ENCODE measurements at places on chromosomes 12 and 14.

GRCh38 chr12:94768398-94769046 lies 118.2 kb upstream of the TMCC3 start:
- DNase-seq, result no peak

- no peak for DNase-seq
These were observed 305.5 kb downstream of the AEBP2 start for GRCh38 chr12:19744705-19745218.

GRCh38 chr12:65093606-65094005 lies 27.5 kb downstream of the WIF1 start:
- DNase-seq, result no peak

DNA sequence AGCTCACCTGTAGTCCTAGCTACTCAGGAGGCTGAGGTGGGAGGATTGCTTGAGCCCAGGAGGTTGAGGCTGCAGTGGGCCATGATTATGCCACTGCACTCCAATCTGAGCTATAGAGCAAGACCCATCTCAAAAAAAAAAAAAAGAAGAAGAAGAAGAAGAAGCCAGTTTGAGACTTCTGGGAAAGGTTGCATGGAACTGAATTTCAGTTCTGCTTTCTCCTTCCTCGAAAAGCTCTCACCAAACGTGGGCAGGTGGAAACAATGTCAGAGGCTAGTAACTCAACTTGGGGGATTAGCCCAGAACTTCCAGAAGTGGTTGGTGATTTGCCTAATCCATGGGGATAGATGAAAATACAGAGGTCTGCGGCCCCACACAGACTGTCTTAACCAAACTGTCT lies 18.7 kb downstream of the FLVCR2 start:
- no peak for DNase-seq

DNA sequence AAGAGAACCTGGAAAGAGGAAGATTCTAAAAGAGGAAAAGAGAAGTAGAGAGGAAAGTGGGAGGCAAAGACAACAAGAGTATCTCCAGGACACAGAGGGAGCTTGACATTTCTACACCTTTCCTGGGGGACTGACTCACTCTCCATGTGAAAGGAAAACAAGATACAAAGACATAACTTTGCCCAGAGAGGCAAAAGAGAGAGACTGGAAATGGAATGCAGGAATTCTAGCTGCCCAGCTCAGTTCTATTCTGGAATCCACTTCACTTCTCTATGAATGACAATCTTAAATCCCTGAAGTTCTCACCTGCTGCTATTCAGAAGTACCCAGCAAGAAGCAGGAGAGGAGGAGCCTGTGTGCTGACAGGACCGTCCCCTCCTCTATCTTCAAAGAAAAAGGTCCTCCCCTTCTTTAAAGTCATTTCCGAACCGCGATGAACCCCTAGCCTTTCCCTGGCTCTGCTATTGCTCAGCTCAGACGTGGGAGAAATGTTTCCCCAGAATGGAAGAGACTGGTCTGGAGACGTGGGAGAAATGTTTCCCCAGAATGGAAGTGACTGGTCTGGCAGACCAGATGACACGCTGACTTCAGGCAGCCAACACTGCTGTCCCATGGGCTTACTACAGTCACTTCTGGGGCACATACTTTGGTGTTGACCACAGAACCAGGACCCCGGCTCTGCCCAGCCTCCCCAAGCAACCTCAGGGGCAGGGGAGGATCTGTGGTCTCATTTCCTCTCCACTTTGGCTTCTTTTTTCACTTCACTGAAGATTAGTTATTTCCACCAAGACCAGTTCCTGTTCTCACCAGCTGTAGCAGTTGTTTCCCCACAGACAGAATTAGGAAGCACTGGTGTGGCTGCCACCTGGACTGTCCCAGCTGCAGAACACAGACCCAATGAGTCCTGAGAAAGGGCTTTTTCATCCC lies 8.3 kb downstream of the FMNL3 start:
- no peak for DNase-seq

DNA sequence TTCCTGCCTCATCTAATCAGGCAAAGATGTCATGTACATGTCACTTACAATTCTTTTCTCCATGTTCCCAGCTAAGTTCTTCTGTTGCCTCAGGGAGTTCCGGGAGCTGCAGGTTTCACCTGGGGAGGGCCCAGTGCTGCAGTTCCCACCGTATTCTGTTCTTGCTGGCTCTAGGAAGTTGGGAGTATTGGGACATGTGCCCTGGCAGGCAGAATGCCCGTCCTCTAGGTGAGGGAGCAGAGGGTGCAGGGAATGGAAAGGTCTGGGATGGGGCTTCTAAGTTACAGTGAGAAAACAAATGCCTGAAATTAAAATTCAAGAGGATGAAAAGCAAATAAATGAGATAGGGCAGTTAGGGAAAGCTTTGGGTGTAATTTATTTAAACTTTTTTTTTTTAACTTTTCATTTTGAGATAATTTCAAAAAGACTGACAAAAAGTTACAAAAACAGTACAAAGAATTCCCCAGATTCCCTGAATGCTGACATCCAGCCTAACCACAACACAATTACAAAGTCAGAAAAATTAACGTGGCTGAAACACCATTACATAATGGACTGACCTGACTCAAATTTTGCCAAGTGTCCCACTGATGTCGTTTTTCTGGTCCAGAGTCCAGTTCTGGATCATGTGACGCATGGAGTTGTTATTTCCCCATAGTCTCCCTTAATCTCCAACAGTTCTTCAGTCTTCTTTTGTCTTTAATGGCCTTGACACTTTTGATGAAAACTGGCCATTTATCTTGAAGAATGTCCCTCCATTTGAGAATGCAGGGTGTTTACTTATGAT lies 187.2 kb upstream of the MYL2 start:
- DNase-seq, result no peak

DNA sequence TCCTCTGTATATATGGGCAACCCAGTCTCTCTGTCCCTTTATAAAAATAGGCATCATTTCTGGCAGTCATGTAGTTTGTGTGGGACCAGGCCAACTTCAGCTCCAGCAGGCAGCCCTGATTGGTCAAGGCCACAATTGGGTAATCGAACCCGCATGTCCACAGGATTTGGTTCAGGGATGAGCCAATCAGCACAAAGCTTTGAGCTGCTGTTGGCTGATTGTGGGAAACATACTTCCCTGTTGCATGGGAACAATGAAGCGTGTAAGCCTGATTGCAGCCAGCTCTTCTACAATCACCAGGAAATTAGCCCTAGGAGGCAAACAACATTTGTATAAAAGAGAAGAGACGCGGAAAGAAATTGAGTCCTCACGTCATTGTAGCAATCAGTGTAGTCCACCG lies 328.6 kb downstream of the PCNX1 start:
- peak; percentile 93 for DNase-seq

DNA sequence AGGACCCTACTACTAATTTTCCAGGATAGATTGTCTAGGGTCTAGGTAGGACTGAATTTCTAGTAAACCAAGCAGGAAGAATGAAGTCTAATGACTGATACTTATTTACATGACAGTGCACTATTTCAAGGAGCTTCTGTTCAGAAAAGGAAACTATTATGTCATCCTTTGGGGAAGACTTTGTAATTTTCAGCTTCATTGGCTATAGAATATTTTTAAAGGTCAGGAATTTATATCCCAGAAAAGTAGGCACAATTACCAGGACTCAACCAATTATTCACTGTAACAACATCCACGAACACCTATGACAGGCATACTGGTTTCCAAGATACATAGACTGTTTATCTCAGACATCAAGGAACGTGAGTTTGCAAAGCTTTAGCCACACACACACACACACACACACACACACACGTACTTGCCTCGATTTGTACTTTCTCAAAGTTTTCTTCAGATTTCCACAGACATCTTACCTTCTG lies 23.2 kb downstream of the OR6S1 start:
- no peak for DNase-seq

DNA sequence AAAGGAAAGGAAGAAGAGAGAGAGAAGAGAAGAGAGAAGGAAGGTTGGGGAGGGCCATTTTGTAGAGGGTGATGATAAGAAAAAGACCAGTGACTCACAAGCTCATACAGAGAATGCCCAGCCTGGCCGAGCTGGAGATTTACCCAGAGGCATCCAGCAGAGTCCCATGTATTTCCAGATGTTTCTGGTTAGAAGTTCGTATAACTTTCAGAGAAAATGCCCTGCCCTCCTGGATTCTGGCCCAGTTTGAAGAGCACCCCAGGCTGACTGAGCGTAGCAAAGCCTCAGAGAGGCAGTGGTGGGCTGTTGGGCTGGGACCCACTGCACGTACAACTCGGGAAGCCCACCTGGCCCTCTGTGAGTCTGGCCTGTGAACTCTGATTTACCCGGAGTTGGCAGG lies 221.8 kb downstream of the SLC41A2 start:
- peak; percentile 78 for DNase-seq

- no peak for DNase-seq
These were observed 11.6 kb downstream of the DEGS2 start for GRCh38 chr14:100147691-100148464.

DNA sequence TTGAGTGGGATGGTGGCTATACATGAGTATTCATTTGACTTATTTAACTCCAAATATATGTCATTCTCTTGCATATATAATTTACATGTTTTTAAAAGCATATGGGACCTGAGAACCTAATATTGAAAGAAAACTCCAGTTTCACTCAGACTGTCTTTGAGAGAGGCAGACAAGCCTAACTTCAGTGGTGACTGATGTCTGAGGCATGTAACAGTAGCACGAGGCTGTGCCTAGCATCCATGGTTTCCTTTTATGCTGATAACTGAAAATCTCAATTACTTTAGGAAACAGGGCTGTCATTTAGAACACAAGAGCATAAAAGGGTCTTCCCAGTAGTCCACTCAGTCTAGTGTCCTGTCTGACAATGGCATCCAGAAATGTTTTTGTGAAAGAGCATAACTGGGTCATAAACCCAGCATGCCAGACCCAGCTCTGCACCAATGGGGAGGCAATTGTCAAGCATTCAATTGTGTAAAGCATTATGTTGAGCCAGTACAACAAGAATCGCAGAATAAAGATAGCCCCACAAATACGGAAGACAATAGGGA lies 24.3 kb downstream of the MAPK1IP1L start:
- DNase-seq, result no peak

- DNase-seq, result no peak
These were observed 70.6 kb downstream of the SAMD4A start for GRCh38 chr14:54637270-54638134.

DNA sequence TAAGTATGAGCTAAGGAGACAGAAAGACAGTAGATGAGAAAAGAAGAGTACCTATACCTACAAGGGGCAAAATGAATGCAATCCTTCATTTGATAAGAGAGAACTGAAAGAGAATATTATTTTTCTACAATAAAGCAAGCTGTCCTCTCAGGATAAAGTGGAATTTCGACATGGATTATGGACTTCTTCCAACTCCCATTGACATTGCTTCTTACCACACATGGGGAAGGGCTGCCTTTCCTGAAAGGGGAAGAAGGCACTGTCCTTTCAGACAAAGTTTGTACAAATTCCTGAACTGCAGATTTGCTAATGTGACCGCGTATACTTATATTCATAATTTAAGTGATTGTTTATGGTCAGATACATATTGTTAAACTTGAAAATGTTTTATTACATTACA lies 4.3 kb upstream of the HEBP1 start:
- no peak for DNase-seq

DNA sequence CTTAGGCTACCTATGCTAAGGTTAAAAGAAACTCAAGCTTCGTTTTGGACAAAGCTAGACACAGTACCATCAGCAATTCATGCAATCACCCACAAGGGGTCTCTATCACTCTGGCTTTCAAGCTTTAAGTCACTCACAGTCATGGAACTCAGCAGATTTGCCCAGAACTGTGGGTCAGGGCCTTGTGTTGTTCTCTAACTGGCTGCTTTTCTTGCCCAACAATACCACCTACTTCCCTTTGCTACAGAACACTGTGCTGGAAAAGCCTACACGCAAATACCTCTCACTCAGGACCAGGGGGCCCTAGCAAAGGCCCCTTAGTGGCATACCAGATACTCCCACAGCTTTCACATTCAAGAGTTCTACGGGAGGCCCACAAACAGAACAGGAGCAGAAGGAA lies 9.1 kb downstream of the NEMP1 start:
- peak; percentile 75 for DNase-seq

GRCh38 chr12:115375186-115375991 lies 691.4 kb upstream of the TBX3 start:
- no peak for DNase-seq

DNA sequence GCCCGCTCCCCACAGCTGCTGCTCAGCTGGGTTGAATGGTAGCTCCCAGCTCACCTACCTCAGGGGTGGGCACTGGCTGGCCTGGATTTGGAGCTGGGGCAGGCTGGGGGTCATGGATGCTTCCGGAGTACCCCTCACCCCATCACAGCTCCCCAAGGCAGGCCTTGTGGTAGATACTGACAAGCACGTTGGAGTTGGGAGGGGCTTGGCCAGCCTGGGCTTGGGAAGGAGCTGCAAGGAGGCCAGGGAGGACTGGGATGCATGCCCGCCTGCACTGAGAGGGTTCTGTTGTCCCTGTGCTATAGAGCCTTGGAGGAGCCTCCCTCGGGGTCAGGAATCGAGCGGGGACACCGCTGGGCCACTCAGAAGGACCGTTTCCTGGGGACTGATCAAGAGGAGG lies 14.2 kb downstream of the TMEM63C start:
- no peak for DNase-seq

GRCh38 chr12:9112076-9112853 lies 3.5 kb downstream of the A2M start:
- no peak for DNase-seq

- DNase-seq, result no peak
These were observed 78.8 kb downstream of the SPPL3 start for GRCh38 chr12:120825337-120825736.

GRCh38 chr12:74051848-74052247 lies 485.8 kb upstream of the ATXN7L3B start:
- DNase-seq, result no peak

DNA sequence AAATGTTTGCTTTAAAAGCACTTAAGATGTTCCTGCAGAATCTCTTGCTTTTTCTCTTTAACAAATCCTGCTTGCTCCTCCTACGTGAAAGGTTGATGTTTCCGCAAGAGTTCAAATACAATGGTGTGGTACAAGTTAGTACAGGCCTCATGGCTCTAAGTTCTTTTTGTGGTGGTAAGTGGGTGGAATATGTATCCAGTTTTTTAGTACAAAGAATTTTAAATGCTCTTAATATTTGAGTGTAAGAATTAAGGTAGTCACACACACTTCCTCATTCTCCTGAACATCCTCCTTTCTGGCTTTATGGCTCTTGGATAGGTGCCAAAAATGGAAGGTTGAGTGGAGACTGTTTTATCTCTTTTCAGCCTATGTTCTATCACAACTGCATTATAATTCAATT lies 1.8 kb downstream of the OTOGL start:
- DNase-seq, result no peak

DNA sequence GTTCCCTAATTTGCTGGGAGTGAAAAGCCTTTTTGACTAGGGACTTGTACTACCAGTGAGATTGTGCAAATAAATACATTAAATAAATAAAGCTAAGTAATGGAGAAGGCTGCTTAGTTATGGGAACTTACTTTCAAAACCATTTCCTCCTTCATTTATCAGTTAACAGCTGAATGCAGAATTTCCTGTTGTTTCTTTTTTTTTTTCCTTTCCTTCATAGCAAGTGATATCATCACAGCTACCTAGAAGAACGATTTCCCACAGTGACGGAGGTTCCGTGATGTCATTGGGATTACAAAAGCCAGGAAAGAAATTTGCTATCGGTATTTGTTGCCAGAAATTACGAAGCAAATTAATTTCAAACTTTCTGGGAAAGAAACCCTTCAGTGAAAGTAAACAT lies 42.1 kb upstream of the SOCS2 start:
- no peak for DNase-seq

GRCh38 chr12:93111773-93112172 lies 182.7 kb upstream of the EEA1 start:
- DNase-seq, result no peak

- no peak for DNase-seq
These were observed 309.9 kb downstream of the BCL11B start for GRCh38 chr14:98962118-98962517.
